ENCODE measurements at places on chromosomes 12 and 14. TPM values are rescaled to one million over a fixed set of nuclear protein-coding genes. Genes with fewer than 3 reads are reported as not detected.

Gene MMP19
- 17.8 TPM for total RNA-seq

Gene LRTM2
- total RNA-seq: not detected

Gene TEX22
- total RNA-seq: 2.9 TPM

Gene P2RX7
- total RNA-seq: 0.39 TPM

Gene CABP1
- not detected for total RNA-seq

Gene ARID2
- 25.1 TPM for total RNA-seq

Gene DIO2
- total RNA-seq: 0.79 TPM

Gene MFAP5
- total RNA-seq: 40.2 TPM
